Kidney (tissue), 22 donors: ENCODE measurements at places on chromosomes 13 and 19. TPM values are rescaled to one million over a fixed set of nuclear protein-coding genes. Genes with fewer than 3 reads are reported as not detected.

The LAIR2 gene
- total RNA-seq, result not detected

The DIS3 gene
- total RNA-seq, result 29.8 TPM

- DNase-seq, result no peak
Measured at GRCh38 chr13:111656439-111656838, 336.0 kb downstream of the TEX29 start.

DNA sequence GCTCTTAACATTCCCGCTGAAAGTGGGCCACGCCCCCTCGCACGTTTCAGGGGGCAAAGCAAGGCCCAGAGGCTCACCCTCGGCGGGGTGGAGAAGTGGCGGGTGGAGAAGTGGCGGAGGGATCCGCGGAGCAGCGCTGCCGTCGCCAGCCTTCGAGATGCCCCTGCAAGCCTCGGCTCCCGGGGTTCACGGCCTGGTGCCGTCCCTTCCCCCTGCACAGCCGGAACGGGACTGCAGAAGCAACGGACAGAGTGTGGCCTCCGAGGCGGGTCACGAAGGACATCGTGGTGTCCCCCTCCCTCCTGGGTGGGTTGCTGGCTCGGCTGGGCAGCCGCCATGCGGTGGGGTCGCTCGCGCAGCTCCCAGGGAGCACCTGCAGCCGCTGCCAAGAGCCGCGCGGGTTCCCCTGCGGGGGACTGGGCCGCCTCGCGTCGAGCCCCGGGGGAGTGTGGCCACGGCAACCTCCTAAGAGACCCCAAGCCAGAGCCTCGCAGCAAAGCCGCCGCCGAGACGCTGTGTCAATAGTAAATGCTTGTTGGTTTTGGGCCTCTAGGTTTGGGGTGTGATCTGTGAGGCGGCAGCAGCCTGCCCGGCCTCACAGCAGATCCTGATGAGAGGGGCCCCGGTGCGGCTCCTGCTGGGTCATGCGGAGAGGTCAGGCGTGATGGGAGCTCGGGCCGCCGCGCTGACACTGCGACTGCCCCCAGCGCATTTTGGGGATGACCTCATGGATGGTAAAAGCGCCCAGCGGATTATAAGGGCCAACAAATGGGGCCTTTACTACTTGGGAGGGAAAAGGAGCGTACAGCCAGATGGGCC lies 5.5 kb downstream of the TPGS1 start:
- peak; percentile 68 for DNase-seq

DNA sequence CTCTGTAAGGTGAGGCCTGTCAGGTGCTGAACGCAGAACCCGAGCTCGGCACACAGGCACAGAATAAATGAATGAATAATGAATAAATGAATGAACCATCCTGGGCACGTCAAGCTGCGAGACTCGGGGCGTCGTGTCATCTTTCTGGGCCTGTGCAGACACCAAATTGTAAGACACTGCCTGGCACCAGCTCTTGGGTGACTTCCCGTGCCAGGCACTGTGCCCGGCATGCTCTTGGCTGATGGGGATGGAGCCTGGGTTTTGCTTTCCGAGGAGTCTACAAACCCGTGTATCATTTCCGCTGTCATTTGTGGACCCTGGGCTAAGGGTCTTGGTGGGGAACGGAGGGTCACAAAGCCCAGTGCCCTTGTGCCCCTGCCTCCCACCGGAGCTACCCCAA lies 43.9 kb downstream of the CELF5 start:
- no peak for DNase-seq

DNA sequence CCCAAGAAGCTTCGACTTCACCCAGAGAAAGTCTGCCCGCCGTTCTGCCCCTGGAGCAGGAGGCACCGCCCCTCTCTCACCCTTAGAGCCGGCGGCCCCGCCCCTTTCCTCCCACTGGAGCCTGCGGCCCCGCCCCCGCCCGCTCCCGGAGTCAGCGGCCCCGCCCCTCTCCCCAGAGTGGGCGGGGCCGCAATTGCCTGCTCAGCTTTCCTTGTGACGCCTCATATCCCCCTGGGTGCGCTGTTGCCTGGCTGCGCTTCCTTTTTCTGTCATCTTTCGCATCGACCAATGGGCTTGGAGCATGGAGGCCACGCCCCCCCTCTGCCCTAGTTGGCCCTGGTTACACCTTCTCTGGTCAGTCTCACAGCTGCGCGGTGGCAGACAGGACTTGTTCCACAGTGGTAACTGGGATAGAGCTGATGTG lies 38.2 kb upstream of the ZNF492 start:
- DNase-seq, result no peak

DNA sequence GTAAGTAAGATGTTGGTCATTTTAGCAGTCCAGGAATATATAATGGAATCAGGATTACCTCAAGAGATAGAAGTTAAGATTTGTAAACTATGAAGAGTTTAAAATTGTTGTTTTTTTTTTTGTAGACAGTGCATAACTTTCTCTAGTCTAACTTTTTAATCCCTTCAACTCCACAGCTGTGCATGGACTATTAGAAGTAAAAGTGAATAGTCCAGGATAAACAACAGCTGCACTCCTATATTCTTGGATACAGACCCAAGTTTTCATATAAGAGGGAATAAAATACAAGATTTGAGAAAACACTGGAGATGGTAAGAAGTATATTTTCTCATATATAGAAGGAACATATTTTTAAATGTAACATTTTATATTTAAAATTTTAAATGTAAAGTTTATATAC lies 1509.9 kb downstream of the SLITRK5 start:
- no peak for DNase-seq

GRCh38 chr13:73496711-73497110 lies 437.9 kb downstream of the KLF5 start:
- no peak for DNase-seq

DNA sequence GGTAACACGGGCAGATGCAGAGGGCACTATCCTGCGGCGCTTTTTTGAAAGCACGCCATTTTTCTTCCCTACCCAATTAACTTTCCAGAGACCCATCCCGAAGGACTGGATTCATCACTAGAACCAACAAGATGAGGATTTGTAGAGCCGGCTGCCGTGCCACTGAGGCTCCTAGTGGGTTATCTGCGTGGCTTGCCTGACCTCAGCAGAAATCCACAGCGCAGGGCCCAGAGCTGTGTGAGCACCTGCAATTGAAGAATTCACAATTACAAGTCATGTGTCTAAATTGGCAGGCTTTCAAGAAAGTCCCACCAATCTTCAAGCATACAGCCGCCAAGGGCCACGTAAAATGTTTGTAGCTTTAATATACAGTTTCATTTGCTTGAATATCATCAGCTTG lies 75.5 kb downstream of the ALOX5AP start:
- DNase-seq, result no peak

- no peak for DNase-seq
Measured at GRCh38 chr19:57058871-57059270, 60.9 kb upstream of the USP29 start.

The NCCRP1 gene
- 0.60 TPM for total RNA-seq

The FGF22 gene
- 0.19 TPM for total RNA-seq

DNA sequence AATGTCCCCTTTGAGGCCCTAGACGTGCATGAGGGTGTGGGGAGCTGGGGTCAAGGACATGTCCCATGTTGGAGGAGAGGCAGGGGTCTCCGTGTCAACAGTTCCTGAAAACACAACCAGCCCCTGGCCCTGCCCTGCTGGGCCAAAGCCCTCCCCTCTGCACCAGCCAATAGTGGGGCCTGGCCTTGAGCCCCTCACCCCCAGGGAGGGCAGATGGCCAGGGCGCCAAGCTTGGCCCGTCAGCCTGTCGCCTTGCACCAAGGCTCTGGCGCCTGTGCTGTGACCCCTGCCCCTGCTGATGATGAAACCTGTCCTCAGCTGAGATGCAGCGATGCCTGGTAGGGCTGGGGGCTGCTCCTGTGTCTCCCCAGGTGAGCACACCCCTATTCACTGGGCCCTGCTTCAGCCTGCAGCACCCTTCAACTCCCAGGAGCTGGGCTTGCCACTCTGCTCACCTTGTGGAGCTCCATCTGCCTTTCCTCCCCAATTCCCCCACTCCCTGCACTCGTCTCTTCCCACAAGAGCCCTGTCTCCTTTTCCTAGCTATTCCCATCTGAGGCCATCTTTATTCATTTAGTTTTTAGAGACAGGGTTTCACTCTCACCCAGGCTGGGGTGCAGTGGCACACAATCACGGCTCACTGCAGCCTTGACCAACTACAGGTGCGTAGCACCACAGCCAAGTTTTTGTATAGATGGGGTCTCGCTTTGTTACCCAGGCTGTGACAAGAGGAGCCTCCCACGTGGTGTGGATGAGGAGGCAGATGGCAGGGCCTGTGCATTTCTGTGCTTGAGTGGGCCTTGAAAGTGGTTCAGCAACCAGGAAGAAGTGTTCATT lies 2.1 kb upstream of the HAMP start:
- DNase-seq, result no peak

GRCh38 chr13:50882816-50883435 lies 26.7 kb upstream of the RNASEH2B start:
- no peak for DNase-seq

The RFXAP gene
- total RNA-seq, result 6.3 TPM

DNA sequence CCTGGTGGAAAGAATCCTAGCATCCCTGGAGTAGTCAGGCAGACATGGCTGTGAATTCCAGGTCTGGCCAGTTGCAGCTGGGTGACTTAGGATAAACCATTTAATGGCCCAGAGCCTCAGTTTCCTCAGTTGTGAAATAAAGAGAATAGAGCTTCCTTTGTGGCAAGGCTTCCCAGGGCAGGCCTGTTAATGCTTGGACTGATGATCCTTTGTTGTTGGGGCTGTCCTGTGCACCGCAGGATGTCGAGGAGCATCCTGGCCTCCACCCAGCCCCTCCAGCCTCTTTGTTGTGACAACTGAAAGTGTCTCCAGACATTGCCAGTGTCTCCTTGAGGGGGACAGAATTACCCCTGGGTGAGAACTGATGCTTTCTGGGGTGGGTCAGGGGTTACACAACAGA lies 16.3 kb downstream of the LYL1 start:
- no peak for DNase-seq

The PLK5 gene
- total RNA-seq, result not detected

The ERICH4 gene
- not detected for total RNA-seq

- no peak for DNase-seq
Measured at GRCh38 chr13:98310485-98311199, 133.6 kb upstream of the RNF113B start.

DNA sequence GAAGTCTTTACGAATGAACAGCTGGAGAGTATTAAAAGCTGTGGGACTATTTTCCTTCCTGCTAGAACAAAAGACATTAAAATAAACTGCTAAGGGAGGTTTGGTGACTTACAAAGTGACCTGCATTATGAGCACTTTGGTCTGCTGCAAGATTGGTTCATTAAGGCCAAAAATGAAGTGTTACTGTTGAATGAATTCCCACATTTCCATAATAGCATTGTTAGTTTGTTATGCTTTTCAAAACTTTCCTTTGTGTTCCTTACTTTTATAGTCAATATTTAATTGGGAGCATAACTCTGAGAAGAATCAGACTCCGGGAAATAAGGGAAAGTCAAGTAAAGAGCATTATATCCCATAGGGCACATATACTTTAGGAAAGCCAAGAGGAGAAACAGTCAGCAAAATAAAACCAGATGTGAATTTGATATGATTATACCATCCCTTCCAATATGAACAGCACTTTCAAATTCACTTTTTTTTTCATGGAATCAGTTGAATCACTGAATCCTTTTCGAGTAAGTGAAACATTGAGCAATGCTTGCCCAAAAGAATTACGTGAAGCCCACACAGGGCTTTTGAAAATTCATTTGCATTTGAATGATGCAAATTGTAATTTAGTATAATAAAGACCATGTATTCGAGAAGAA lies 112.6 kb downstream of the KCTD12 start:
- DNase-seq, result no peak

DNA sequence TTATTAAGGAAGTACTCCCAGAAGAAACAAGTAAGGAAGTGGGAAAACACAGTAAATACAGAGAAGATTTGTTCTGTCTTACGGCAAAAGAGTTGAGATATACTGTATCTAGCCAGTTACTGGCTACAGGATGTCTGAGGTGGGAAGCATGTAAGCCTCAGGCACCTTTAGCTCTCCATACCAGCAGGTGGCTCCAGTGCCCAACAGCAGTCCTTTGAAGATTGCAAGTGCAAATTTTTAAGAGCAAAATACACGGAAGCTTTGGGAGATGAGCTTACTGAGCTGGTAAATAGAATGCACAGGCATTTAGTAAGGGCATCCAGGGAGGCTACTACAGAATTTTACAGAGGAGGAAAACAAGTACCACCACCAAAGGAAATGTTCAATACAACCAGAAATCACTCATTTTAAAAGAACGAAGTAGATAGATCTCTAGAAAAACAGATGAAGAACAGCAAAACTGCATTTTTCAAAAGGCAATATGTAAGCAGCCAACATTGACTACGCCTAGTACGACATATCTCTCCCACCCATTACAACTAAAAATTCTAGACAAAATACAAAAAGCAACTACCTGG lies 57.9 kb upstream of the VSTM2B start:
- DNase-seq, result no peak

- no peak for DNase-seq
Measured at GRCh38 chr19:35460608-35461007, 12.6 kb downstream of the FFAR2 start.

The SHANK1 gene
- total RNA-seq, result 0.35 TPM

DNA sequence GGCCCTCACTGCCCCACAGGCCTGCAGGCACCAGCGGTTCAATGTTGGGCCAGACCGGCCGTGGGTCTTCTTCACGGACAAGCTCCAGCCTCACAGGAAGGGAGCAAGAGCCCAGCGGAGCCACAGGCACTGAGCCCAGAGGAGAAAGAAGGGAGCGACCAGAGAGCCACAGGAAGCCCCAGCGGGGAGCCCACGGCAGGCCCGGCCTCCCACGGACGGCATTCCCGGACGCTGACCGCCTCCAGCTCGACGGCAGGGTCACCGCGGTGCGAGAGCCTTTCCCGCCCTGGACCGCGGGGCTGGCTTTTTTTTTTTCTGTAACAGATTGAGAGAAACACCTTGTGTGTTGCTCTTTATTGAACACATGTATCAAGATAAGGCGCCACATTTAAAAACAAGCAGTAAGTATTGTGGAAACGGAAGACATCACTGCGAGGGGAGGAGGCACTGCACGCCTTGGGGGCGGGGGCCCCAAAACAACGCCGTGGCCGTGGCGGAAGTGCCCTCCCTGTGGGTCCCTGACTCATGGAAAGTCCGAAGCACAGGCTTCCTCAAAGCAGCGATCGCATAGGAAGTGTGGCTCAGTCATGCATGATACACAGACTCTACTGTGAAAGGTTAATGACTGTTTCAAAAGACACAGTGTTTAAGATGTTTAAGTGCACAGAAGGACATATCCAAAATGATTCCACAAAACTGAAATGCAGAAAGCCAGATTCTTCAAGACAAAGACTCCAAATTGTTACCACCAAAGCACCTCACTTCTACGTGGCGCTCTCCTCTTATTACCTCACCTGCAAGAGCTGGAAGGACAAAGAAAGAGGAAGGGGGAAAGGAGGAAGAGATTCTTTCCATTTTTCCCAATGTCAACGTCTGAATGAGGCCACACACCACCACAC lies 3.5 kb downstream of the RASA3 start:
- DNase-seq, result no peak

- DNase-seq, result no peak
Measured at GRCh38 chr13:34757441-34757840, 184.6 kb upstream of the NBEA start.

DNA sequence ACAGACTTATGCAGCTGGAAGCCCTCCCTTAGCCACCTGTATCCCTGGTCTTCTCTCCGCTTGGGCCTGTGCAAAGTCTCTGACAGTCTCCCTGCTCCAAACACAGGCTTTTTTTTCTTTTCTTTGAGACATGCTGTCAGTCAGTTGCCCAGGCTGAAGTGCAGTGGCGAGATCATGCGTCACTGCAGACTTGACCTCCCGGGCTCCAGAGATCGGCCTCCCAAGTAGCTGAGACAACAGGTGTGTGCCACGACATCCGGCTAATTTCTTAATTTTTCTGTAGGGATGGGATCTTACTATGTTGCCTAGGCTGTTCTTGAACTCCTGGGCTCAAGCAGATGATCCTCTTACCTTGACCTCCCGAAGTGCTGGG lies 1.6 kb downstream of the MZF1 start:
- DNase-seq, result no peak

The PCDH20 gene
- total RNA-seq, result 3.0 TPM

GRCh38 chr19:6593651-6594416 lies 2.9 kb upstream of the CD70 start:
- no peak for DNase-seq
